Fibroblast of skin of right biceps (primary cell): ENCODE measurements at places on chromosomes 7 and 10.

DNA sequence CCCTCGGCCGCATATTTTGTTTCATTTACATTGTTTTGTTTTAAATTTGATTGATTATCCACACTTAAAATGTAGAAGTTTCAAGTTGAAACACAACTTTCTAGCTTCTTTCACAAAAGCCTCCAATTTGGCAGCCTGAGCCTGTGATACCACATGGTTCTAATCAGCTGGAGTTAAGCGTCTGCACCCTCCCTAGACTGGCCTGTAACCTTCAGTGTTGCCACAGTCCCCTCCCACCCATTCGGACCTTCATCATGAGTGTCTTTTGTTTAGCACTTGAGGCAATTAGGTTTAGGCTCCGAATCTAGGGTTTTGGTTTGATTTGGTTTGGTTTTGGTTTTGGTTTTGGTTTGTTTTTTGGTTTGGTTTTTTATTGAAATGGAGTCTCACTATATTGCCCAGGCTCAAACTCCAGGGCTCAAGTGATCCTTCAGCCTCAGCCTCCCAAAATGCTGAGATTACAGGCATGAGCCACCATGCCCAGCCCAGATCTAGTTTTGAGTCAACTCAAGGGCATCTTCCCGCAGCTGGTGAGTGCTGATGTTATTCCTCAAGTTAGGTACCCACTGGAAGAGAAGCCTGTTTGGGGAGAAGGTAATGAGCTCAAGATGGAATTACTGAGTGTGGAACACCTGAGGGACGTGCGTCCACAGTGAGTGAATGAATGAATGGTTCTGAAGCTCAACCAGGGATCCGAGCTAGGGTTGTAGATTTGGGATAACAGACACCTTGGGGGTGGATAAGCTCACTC, 201.4 kb downstream of the HECW1 start:
- DNase-seq, result no peak

DNA sequence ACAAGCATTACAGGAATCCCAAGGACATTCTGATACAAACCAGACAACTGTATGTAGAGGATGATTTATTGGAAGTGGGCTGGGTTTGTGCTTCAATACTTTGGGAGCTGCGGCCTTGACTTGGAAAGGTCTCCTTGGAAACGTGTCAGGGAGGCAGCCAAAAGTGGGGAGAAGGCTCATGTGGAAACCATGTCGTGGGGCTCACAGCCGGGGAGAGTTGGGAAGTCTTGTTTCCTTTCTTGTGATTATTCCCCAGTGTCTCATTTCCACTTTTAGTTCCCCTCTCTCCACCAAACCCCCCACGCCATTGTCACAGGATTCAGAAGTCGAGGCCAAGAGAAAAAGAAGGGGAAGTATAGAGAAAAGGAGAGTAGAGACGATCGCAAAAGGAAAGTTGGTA, 53.9 kb upstream of the SFMBT2 start:
- peak; percentile 3 for DNase-seq

GRCh38 chr10:73586583-73586984, 4.6 kb downstream of the USP54 start:
- peak; percentile 85 for DNase-seq

DNA sequence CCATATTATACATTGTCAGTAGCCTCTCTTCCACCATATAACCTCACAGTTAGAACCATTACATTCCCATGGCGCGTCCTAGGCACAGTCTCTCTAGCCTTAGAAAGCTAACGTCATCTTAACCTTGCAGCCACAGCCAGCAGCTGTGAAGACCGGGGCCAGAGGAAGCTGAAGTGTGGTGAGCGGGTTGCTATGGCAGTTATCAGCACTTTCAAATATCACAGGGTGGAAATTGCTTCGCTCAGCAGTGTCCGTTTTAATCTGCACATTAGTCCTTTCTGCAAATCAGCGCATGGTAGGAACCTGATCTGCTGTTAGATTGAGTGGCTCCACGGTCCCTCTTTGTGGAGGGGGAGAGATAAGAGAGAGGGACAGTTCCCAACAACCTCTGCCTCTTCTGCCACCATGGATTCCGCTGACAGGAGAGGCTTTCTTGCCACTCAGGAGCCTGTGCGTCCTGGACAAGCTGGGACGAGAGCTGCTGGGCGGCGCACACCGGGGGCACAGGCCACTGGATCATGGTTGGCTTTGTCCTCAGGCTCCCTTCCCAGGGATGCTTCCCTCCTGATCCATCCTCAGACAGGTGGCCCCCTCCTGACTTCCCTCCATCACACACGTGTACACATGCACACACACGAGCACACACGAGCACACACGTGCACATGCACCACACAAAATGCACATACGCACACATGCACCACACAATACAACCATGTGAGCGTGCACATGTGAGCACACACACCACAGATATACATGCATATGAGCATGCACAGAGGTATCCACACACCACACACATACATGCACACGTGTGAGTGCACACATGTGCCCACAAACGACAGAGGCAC, 93.8 kb downstream of the WDR37 start:
- DNase-seq, result no peak

- no peak for DNase-seq
Observed at GRCh38 chr7:16999541-17000267, 117.9 kb upstream of the AGR3 start.

DNA sequence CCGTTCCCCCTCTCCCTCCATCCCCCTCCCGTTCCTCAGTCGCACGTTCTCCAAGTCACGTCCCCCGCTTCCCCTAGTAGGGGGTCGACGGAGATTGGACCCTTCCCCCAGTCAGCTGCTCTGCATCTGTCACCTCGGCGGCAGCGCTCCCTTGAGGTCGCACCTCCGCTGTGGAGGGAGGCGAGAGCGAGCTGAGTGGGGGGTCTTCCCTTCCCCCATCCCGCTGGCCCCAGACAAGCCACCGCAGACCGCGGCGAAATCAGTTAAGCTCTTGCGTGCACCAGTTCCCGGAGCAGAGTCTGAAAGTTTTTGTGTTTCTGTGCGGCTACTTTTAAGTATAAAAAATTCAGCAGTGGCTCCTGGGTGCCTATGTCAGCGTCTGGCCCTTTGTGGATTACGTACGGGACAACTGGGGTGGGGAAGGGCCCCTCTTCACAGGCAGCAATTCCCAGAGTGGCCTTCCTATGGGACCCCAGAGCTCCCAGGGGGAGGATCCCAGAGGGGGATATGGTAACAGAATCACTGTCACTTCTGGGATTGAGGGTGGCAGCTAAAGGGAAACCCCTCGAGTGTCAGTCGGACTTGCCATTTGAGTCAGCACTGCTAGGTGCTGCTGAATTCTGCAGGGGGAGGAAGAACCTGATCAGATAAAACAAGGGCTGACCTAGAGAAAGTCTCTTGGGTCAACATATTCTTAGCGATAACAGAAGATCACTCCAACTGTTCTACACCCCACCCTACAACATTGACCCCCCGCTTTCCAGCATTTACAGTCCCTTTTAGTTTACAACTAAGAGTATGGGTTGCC, 12.5 kb upstream of the DDIT4 start:
- peak; percentile 95 for DNase-seq

GRCh38 chr7:5117095-5117970, 71.7 kb downstream of the RBAK start:
- DNase-seq, result no peak

DNA sequence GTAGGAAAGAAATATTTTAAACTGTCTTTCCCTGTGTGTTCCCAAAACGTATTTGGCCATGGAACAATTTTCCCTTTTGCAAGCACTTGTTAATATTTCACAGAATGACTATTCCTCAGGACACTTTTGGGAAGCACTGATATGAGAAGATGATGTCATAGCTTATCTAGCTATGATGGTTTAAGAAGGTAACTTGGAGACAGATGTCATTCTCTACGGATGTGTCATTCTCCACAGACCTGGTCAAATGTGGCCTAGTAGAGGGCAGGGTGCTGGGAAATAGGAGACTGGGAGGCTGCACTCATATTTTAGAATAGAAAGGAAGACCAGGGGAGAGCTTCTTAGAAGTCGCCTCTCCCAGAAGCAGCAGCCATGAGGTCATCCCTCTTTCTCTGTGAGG, 220.7 kb upstream of the GLI3 start:
- DNase-seq, result peak; percentile 52

DNA sequence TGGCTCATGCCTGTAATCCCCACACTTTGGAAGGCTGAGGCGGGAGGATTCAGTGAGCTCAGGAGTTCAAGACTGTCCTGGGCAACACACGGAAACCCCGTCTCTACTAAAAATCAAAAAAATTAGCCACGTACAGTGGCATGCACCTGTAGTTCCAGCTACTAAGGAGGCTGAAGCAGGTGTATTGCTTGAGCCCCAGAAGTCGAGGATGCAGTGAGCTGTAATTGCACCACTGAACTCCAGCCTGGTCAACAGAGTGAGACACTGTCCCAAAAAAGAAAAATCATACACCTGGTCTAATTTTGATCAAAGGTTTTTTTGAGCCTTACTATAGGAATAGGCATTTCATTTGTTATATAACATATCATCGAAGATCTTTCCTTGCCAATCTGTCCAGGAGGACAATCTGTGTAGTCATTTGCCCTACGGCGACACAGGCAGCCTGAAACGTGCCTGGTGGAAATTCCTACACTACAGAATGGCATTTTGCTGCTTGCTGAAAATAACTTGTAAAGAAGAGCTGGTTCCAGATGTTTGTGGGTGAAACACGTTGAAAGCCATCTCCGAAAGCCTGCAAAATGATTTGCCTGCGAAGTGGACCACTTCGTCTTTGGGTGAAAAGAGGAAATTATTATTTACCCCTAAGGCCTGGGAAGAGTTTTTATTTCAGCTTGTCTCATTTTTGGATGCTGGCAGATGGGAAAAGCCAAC, 31.3 kb upstream of the GDI2 start:
- no peak for DNase-seq

DNA sequence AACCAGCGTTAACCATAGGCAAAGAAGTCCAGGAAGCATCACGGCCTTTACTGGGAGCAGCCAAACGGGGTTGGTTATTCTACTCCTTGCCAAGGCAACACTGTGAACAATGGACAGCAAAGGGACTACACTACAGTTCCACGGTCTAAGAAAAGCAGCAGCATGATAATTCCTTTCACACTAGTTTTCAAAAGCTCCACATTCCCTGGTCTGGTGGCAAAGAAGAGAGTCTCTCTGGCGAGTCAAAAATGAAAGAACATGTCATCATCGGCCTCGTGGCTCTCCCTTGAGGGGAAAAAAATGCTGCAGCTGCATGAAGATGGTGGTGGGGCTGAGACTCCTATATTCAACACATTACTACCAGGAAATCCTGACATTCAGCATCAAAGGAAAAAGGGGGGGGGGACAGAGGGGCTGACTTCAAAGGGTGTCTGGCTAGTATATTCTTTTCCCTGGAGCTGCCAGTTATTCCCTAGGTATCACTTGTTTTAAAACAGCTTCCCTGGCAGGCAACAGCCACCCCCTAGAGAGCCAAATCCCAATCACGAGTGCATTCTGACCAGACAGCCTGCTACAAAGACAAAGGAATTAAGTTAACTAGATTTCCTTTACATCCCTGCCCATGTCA, 49.1 kb downstream of the SLC37A3 start:
- peak; percentile 54 for DNase-seq

DNA sequence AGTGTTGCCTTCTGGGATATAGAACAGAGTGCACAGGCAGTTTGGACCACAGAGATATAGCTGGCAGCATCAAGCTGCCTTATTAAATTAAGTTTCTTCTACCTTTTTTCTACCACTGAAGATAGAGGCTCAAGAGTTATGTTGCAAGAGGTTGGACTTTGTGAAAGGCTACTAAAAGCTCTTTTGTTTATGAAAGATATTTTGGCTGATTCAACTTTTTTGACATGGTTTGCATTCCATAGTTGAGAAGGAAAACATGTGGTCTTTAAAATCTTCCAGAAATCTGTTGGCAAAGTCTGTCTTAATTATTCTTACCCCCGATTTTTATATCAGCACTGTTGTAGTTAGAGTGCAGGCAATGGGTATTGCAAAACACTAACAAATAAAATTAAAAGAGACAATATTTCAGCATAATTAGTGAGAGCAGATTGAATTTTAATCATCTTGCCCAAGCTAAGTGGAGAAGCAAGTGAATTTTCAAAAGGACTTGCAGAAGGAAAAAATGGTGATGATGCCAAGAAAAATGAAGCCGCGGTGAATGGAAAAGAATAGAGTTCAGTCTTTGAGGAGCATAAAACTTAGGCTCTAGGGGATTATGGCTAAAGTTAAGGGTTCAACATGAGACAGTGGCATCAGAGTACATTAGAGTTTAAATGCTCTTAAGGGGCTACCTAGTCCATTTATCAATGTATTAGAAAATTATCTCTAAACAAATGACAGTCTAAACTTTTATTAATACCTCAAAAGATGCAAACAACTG, 450.9 kb upstream of the CNTNAP2 start:
- DNase-seq, result peak; percentile 15

DNA sequence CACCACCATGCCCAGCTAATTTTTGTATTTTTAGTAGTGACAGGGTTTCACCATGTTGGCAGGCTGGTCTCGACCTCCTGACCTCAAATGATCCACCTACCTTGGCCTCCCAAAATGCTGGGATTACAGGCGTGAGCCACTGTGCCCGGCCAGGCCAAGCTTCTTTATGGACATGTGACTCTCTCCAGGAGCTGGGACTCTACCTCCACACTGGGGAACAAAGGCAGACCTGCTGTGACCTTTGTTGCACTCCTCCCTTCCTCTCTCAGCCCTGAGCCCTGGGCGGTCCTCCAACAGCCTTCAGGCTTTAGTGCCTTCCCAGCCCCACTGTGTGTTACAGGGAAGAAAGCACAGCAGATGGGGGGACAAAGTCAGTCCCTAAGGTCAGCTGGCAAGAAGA, 55.0 kb upstream of the DUSP5 start:
- no peak for DNase-seq

- peak; percentile 70 for DNase-seq
Observed at GRCh38 chr10:106557951-106558733, 606.4 kb downstream of the SORCS1 start.

- DNase-seq, result no peak
Observed at GRCh38 chr7:108598153-108598552, 28.5 kb downstream of the DNAJB9 start.

GRCh38 chr10:104322416-104322782, 15.9 kb downstream of the ITPRIP start:
- DNase-seq, result no peak

DNA sequence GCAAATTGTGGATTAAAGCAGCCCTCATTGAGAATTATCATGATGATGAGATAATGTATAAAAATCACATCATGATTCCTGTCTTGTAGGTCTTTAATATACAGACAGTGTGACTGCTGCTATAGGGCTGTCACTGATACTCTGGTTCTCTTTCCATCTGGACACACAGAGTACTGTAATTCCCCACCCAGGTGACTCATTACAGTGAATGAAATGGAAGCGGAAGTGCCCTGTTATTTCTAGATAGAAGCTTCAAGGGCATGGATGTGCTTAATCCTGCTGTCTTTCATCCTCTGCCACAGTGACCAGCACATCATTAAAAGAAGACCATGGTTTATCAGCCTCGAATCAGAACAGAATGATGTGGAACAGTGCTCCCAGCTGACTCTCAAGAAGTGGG, 1234.0 kb downstream of the SORCS3 start:
- no peak for DNase-seq

- peak; percentile 34 for DNase-seq
Observed at GRCh38 chr7:107613948-107614347, 33.9 kb downstream of the BCAP29 start.

GRCh38 chr7:138478499-138478908, 18.4 kb downstream of the TRIM24 start:
- no peak for DNase-seq
